Cerebellar nuclear complex (tissue), 1 donor: ENCODE measurements at places on chromosomes 13 and 19.
A peak's percentile ranks its signal among the peaks of the same experiment; 100 is the strongest.

DNA sequence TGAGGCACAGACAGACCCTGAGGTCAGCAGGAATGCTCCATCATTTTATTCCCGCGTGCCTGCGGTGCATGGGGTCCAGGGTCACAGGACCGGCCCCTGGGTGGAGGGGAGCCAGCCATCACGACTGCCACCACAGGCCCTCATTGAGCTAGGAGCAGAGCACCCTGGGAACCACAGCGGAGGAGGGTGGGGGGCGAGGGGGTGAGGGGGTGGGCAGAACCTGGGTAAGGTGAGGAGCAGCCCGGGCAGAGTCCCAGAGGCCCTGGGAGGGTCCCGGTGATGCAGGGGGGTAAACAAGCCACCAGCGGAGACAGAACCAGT is 1.2 kb upstream of the MADCAM1 start:
- DNase-seq, result no peak

- peak; percentile 84 for DNase-seq
These were observed at the start of gene FIZ1 for GRCh38 chr19:55599468-55599841. Gene FIZ1 (minus strand): TSS chr19:55599517. CDS start chr19:55597865, 1,652 bp downstream.

GRCh38 chr13:63090524-63090923 is 1674.9 kb upstream of the PCDH20 start:
- DNase-seq, result no peak

GRCh38 chr19:39127812-39128515 is 2.4 kb downstream of the PAK4 start:
- DNase-seq, result peak; percentile 54

DNA sequence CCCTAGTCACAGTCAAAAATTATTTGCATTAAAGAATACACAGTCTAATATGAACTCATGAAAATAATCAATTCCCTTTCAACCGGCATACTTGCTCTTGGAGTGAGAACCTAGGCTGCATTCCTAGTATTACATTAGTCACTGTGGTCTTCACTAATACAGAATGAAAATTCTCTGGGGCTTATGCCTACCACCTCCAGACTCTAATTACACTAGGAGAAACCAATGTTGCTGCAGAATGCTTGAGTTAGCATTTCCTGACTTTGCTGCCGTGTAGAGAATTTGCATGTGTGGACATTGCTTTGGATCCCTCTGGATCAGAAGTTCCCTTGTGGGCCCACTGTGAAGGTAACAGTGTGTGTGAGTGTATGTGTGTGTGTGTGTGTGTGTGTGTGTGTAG is 87.8 kb downstream of the CCNA1 start:
- no peak for DNase-seq

- DNase-seq, result no peak
These were observed 137.9 kb downstream of the PCDH20 start for GRCh38 chr13:61277586-61278276.

DNA sequence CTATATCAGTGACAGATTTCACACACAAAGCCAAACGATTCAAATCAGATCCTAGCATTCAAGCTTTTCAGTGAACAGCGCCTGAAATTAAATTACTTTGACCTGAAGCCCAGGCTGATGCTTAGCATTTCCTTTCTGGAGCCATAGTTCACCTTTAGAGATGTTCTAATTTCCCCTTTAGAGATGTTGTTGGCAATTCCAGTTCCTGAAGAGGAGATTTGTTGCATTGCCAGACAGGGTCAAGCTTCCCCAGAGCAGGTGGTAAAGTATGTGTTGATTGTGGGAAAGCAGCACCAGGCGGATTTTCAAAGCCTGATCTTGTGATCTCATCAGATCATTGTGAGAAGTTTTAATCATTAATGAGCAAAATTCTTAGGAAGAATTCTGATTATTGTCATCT is 609.8 kb upstream of the KLF12 start:
- no peak for DNase-seq

GRCh38 chr13:48818495-48819356 is 157.0 kb upstream of the FNDC3A start:
- no peak for DNase-seq

DNA sequence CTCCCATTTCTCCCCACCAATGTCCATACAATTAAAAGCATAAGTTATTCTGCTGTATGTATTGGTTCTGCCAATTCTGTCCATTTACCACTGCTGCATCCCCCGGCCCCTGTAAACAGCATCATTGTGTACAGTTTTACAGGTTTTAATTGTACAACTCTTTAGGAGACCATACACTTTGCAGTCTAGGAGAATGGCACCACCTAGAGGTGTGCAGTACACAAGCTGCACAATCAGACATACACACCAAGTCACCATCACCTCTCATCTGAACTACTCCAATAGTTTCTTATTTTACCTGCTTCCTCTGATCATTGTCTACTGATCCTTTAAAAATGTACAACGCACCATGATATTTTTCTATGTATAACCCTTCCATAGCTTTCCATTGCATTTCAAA is 855.9 kb upstream of the KLHL1 start:
- DNase-seq, result no peak

GRCh38 chr19:29320086-29320485 is 107.1 kb upstream of the UQCRFS1 start:
- DNase-seq, result no peak

DNA sequence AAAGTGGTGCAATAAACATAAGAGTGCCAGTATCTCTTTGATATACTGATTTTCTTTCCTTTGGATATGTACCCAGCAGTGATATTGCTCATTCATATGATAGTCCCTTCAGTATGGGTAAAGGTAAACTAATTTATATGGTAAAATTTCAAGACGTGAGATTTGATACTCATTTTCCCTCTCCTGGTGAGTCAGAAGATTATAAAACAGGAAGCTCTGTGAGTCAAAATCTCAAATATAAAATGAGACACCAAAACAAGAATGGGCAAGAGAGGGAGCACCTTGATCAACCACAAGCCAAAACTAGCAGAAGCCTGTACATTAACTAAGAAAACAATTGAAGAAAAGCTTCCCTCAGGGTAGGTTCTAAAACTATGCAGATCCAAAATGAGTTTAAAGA is 216.3 kb downstream of the SLITRK6 start:
- no peak for DNase-seq

DNA sequence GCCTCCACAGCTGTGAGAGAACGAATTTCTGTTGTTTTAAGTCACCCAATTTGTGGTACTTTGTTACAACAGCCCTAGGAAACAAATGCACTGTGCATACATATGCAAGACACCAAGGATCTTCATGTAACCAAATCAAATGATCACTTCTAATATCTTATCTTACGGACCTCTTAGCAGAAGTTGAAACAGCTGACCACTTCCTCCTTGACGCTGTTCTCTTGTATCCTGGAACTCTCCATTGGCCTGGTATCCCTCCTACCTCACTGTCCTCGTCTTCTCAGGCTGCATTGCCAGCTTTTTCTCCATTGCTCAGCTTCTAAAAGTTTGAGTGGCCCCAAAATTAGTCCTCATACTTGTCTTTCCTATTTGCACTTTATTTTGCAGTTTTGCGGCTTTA is 200.4 kb downstream of the DLEU7 start:
- no peak for DNase-seq

GRCh38 chr13:46951516-46951915 is 54.7 kb upstream of the HTR2A start:
- DNase-seq, result no peak

DNA sequence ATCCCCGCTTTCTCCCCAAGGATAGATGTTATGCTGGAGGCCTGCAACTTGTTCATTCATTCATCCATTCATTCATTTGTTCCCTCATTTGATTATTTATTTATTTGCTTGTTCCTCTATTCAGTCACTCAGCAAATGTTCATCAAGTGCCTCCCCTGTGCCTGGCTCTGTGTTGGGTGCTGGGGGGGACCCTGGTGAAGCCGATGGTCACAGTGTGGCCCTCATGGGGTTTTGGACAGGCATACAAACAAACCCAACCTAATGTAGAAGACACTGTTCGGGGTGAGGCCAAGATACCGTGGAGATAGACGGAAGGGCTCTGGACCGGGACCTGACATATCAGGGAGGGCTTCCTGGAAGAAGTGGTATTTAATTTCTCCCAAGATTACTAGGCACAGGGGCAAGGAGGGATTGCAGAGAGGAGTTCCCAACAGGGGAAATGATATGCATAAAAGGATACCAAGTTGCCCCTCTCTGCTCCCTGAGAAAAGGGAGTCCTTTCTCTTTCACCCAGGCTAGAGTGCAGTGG is 58.1 kb downstream of the ZNF536 start:
- no peak for DNase-seq

- no peak for DNase-seq
These were observed 9.8 kb downstream of the MCF2L start for GRCh38 chr13:112978561-112979405.

GRCh38 chr19:48558018-48558684 is 6.2 kb downstream of the SULT2B1 start:
- DNase-seq, result no peak

DNA sequence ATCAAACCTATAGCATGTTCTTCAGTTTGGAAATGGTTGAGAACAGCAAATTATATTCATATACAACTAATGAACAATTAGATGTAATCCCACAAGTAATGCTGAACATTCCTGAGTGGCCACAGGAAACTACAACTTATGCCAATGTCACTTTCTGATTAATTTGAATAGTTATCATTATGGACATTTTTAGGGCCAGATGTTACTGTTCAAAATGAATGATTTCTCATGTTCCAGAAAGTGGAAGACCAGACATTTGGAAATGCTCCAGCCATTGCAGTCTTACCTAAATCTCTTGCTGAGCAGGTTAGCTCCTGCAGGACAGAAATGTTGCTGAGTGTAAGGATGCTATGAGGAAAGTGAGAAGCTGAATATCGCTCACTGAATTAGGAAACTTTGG is 819.8 kb downstream of the PCDH9 start:
- no peak for DNase-seq

DNA sequence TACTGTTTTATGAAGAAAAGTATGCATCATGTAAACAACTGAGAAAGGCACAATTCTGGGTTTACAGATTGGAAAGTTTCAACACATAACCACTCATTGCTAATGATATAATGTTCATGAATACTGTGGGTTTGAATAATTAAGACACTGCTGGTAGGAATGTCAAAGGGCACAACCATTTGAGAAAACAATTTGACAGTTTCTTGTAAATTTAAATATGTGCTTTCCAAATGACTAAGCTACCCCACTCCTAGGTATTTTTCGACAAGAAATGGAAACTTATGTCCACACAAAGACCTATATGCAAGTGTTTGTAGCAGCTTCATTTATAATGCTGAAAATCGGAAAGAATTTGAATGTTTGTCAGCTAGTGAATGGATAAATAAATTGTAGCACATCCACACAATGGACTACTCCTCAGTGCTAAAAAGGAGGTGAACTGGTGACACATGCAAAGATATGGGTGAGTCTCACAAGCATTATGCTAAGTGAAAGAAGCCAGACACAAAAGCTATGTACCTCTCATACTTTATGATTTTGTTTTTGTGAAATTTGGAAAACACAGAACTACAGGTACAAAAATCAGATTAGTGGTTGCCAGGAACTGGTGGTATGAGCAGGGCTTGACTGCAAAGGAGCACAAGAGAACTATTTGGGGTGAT is 44.8 kb upstream of the FLT1 start:
- DNase-seq, result no peak

GRCh38 chr13:112521073-112521685 is 66.8 kb downstream of the TUBGCP3 start:
- DNase-seq, result no peak

DNA sequence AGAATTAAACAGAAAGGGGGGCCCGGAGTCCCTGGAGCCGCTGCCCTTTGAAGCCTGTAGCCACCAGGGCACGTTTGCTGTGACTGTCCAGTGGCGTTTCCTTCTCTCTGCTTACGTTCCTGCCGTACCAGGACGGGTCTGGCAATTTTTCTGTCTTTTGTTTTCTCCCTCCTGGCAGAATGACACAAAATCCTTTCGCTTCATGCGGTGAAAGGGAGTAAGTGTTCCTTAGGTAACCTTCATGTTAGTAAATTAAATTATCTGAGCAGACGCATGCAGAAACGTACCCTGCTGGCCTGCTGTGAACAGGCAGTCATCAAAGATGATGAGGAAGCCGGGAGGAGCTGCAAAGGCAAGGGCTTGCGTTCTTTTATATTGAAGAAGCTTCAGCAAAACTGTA is 299.3 kb upstream of the ARGLU1 start:
- DNase-seq, result no peak

DNA sequence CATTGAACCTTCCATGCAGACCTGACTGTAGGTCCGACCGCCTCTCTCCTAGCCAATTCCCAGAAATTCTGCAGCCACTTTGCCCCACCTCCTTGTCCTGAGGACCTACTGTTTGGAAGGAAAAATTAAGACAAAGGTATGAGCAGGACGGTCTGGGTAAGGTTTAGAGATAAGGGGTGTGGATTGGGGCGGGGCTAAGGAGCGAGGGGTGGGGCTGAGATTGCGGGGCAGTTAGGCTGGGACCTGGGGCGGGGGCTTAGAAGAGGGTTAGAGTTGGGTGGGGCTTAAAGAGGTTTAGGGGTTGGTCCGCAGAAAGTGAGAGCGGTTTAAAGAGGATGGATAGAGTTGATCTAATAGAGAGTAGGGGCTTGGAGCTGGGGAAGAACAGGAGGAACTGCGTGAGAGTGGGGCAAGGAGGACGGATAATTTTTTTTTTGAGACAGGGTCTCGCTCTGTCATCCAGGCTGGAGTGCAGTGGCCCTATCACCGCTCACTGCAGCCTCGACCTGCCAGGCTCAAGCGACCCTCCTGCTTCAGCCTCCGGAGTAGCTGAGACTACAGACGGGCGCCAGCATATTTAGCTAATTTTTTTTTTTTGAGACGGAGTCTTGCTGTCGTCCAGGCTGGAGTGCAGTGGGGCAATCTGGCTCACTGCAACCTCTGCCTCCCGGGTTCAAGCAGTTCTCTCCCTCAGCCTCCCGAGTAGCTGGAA is 1.7 kb upstream of the ZNF865 start:
- DNase-seq, result no peak
